HepG2 (cell line): ENCODE measurements at places on chromosomes 7 and 10. TPM values are rescaled to one million over a fixed set of nuclear protein-coding genes. Genes with fewer than 3 reads are reported as not detected.

- no peak for DNase-seq
These were observed 56.4 kb downstream of the CYCS start for GRCh38 chr7:25068502-25069213.

- DNase-seq = peak; percentile 27
These were observed 1.1 kb upstream of the ACTR3C start for GRCh38 chr7:150324373-150324961.

- DNase-seq = peak; percentile 81
These were observed 26.5 kb downstream of the RNF32 start for GRCh38 chr7:156667110-156667426.

- no peak for DNase-seq
These were observed 17.3 kb downstream of the VPS26A start for GRCh38 chr10:69141304-69141703.

- no peak for DNase-seq
These were observed 29.6 kb upstream of the ICA1 start for GRCh38 chr7:8291397-8292141.

DNA sequence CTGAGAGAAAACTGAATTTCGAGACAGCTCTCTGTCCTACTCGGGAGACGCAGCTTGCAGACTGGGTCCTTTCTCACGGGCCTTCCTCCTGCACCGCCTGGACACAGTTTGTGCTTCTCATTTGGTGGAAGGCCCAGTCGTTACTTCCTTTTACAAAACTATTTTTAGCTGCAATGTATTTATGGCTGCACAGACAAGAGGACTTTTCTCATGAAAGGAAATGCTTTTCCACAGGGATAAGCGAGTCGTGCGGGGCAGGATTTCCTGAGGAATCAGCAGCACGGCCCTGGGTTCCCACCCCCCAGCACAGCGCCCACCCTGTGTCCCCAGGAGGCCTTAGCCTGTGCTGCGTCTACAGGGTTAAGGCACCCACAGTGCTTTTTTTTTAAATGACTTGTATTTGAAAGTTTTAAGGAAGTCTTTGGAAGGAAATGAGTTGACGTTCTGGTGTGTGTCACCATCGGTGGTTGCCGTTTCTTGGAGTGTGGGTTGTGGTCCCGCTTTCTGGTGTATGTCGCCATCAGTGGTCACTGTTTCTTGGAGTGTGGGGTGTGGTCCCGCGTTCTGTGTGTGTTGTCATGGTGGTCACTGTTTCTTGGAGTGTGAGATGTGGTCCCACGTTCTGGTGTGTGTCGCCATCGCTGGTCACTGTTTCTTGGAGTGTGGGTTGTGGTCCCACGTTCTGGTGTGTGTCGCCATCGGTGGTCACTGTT is 50.9 kb downstream of the INPP5A start:
- DNase-seq = no peak

DNA sequence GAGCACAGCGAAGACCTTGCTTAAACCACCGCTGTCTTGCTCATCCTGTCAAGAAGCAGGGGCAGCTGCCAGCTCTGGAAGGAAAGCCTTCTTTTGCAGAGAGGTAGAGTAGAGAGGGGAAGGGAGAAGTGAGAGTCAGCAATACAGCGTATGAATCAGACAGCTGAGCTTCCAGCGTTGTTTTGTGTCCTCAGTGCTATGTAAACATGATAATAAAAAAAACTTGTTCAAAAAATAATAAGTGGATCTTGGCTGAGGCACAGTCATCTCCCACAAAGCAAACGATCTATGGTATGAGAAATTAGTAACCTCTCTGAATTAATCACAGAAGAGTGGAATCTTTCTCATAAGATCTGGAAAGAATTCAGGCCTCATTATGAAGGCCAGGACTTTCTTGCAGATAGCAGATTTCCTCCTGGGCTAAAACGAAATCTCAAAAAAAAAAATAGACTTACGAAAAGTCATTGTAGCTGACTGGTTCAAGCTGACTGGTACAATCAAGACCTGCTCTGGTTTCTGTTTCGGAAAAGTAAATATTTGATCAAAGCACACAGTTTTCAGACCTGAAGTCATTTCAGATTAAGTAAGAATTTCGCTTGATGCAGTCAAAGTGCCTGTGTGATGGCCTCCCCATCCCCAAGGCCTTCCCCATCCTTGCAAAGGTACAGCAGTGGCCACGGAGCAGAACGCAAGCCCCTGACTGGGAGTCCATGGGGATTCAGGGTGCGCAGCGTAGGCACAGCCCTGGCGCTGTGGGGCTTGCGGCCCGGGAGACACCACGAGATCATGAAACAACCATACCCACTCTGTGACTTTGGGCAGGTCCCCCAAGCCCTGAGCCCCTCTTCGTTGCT is 29.4 kb downstream of the CHST15 start:
- peak; percentile 78 for DNase-seq

DNA sequence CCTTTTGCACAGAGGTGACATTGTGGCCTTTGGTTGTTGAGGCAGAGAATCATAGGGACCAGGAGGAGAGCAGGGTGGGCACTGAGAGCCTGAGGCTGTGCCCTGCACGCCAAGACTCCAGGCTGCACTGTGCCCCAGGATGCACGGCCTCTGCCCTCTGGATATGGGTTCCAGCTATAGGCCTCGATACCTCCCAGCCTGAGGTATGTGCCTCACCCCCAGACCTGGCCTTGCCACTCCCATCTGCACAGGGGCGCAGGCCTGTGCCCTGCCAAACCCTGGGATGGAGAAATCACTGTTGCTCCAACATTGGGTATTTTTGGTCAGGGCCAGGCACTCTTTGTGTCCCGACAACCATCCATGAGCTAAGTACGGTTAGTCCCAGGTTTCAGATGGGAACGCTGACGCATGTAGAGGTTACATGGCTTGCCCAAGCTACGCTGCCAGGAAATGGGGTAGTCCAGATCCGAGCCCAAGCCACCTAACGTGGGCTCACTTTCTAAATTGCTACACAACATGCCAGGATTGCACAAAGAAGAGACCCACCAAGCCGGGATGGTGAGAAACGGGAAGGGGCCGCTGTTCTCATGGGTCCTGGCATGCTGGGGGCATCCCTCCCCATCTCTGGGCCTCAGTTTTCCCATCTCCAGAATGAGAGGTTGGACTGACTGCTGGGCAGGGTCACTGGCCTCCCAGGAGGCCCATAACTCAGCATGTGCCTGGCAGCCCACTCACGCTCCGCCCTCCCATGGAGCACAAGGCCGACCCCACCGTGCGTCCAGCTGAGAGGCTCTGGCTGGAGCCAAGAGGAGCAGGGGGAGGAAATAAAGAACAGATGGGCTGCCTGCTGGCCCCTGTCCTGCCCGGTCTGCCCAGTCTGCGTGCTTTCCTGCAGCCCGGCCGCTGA is 44.2 kb downstream of the ZCCHC24 start:
- no peak for DNase-seq

GRCh38 chr10:99224766-99225165 is 10.9 kb downstream of the HPSE2 start:
- DNase-seq = no peak

DNA sequence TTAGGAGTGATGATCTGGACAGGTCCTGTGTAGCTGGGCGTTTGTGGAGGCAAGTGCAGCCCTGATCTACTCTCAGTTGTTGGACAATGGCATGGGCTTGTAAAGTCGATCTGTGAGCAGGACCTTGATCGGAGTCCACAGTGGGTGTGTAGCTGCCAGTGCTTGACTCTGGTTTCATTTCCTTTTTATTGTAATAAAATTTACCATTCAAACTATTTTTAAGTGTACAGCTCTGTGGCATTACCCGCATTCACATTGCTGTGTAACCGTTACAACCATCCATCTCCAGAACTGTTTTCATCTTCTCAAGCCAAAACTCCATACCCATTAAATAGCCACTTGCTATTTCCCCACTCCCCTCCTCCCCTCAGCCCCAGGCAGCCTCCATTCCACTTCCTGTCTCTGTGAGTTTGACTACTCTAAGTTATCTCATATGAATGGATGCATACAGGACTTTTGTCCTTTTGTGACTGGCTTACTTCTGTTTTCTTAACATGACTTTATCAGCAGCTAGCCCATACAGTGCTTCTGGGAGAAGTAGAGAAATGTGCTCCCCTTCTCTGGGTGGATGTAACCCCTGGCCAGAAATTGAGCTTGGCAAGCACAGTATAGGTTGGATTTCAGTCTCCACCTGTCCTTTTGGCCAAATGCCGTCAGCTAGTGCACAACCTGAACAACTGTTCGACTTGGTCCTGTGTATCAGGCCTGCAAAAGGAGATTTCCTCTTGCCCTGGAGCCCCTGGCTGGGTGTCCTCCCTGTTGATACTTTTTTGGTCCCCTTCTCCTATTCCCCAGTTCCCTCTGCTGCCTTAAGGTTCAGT is 180.0 kb downstream of the LRMDA start:
- peak; percentile 36 for DNase-seq

CAV1 gene
- total RNA-seq = not detected in 2 replicates

INPP5F gene
- 15.7 and 16.4 TPM in 2 replicates for total RNA-seq

TRIL gene
- 0.40 and 0.45 TPM in 2 replicates for total RNA-seq

RNF148 gene
- total RNA-seq = 0.15 and 1.6 TPM in 2 replicates

HOXA10 gene
- total RNA-seq = not detected in 2 replicates

ARHGEF35 gene
- total RNA-seq = 0.18 TPM in 1 of 2 replicates, not detected in the other

HPSE2 gene
- total RNA-seq = not detected in 2 replicates
